Posterior vena cava (tissue), 2 donors: ENCODE measurements at places on chromosomes 2 and 18. TPM values are rescaled to one million over a fixed set of nuclear protein-coding genes. Genes with fewer than 3 reads are reported as not detected.

GRCh38 chr18:62672600-62672999 lies 42.7 kb upstream of the PHLPP1 start:
- DNase-seq, result no peak

DNA sequence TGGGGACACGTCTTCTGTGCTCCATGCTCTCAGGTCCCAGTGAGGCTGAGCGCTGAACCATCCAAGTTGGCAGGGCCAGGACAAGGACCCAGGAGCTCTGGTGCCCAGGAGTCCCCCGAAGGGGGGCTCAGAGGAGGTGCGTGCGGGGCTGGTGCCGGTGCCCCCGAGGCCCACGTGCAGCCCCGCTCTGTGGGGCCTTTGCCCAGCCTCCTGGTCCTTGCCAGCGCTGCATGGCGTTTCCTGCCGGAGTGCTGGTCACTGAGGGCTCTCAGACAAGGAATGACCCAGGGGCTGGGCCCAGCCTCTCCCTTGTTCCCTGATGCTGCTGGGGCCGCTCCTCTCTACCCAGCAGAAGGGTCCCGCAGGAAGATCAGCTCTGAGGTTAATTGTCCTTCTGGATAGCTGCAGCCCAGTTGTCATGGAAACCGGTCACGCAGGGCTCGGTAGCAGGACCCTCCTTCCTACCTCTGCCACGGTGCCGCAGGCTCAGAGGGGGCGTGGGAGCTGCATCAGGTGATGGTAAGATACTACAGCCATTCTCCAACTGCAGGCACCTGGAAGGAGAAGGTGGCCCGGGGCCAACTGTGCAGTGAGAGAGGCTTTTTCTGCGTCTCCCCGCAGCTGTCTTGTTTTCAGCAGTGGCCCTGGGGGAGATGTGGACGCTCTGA lies 64.5 kb downstream of the RRM2 start:
- DNase-seq, result peak; percentile 78

GRCh38 chr2:198390670-198391069 lies 586.3 kb downstream of the PLCL1 start:
- DNase-seq, result no peak

DNA sequence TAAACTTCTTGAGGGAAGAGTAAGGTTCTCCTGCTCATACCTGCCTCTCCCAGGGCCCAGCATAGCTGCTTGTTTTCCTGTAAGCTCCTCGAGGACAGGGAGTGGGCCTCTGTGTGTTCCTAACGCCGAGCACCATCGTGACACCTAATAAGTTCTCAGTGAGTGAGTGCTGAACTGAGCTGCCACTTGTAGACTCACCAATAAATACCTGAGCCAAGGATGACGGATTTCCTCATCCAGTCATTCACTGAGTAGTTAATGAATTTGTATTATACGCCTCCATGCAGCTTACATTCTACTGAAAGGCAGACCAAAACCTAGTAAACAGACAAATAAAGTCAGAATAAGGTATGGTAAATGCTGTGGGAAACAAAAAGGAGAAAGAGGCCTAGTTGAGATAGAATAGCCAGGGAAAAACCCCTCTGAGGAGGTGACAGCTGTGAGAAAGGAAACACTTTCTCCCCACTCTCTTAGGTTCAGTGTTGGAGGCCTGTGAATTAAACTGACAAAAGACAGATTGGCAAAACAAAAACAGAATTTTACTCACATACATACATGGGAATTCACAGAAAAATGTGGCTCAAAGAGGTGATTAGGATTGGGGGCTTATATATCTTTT lies 138.6 kb downstream of the B3GNT2 start:
- no peak for DNase-seq

DNA sequence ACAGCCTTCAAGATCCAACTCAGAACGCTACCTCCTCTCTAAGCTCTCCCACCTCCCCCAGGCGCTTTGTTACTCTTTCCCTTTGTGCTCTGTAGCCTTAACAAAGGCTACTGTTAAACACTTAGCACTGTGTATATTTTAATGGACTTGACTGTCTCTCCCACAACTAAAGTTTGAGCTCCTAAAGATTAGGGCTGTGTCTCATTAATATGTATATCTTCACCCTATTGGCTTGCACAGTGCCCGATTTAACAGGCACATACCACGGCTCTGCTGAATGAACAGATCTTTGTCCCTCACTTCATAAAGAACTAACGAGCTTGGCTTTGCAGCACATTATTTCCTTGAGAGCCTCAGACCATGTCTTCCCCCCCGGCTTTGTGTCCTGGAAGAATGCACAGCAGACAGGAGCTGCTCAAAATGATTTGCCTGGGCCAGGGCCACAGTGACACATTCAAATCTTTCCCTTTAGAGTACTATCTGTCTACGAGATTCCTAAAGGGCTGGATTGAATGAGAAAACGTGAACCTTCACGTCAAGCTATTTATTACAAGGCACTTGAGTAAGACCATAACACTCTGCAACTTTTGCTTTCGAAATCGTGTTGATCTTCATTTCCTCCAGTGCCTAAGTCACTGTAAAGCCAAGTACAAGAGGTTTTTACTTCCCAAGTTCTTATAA lies 22.1 kb downstream of the ABHD3 start:
- DNase-seq, result no peak

- no peak for DNase-seq
These were observed 167.5 kb downstream of the BCL2 start for GRCh38 chr18:63152096-63152495.

- no peak for DNase-seq
These were observed 409.7 kb downstream of the SOCS6 start for GRCh38 chr18:70698574-70698973.

DNA sequence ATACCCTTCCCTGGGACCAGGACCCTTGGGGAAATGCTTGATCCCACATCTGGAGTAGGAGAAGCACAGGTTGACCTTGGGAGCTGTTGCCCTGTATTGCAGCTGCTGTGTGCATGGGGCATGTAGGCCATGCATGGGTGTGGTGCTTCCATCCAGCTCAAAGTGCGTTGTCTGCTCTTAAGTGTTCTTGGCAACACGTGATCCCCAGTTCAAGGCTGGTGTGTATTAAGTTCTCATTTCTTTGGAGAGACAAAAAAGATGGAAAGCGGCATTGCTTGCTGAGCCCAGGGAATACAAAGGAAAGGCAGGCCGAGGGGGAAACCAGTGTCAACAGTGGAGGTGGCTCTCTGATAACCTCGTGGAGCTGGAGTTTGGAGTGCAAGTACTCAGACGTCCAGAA lies 110.7 kb downstream of the RTP5 start:
- DNase-seq, result no peak

DNA sequence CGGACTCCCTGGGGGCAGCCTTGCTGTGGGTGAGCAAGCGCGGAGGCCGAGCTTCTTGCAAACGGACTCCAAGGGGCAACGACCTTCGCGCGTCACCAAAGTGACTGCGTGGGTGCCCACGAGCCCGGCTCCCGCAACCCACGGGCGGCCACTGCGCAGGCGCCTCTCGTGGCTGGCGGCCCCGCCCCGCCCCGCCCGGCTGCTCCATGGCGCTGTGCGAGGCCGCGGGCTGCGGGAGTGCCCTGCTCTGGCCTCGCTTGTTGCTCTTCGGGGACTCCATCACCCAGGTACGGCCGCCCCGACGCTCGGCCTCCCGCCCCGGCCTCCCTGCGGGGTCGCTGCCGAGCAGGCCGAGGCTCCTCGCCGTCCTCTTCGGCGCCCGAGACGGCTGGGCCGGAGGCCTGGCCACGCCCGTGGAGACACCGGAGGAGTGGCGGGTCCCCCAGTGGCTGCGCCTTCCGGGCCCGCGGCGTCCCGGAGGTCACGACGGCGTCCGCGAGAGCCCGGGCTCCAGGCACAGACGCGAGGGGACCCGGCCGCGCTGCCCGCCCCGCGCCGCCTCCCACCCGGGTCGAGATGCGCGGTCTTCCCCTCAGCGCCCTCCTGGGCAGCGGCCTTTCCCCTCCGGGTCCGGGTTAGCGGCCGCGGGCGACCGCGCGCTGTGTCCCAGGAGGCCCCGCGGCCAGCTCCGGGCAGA lies at the start of gene IAH1:
TSS of gene IAH1 (plus strand) at position 191 of the 697 bp plus-strand sequence. CDS start at position 207, 16 bp downstream.
- peak; percentile 89 for DNase-seq

DNA sequence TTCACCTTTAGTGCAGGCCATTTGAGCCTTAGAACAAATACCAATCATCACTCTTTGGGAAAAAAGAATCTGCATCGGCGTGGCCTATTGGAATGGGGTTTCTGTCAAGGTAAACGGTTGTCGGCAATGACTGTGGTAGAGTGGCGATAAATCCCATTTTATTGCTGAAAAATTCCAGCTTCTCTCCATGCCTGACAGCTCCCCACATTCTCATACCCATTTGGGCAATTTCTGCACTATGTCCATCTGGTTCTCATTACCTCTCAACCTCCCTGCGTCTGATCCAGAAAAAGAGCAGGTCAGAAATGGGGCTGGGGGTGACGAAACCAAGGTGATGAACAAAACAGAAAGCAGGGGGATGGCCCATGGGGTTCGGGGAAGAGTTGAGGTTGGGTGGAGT lies 254.0 kb downstream of the MEIS1 start:
- no peak for DNase-seq

- DNase-seq, result peak; percentile 78
These were observed 6.3 kb downstream of the RNPEPL1 start for GRCh38 chr2:240574386-240575100.

DNA sequence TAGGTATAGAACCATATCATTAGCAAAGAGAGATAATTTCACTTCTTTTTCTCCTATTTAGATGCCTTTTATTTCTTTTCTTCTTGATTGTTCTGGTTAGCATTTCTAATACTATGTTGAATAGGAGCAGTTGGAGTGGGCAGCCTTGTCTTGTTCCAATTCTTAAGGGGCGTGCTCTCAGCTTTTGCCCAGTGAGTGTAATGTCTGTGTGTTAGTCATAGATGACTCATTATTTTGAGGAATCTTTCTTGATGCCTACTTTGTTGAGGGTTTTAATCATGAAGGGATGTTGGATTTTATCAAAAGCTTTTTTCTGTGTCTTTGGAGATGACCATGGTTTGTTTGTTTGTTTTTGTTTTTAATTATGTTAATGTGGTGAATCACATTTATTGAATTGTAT lies 1453.1 kb upstream of the SLC39A10 start:
- no peak for DNase-seq

DNA sequence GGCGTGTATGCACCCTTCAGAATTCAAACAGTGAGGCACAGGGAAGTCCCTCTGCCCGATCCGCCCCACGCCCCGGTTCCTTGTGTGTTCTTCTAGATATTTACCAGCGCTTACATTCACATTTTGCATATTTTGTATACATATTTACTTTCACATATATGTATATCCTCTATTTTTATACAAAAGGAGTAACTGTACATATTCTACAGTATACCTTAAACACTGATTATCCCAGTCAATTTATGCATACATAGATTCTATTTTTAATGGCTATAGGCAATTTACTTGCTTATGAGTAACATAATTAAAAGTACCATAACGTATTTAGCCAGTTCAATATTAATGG lies 307 bp upstream of the DUSP11 start:
- DNase-seq, result no peak

The PARD6G gene
- 6.7 TPM for total RNA-seq

The ERCC3 gene
- total RNA-seq, result 28.2 TPM

The GPAT2 gene
- 10.0 TPM for total RNA-seq

The SH3RF3 gene
- 10.1 TPM for total RNA-seq

The HOXD10 gene
- total RNA-seq, result 10.1 TPM

The ZAP70 gene
- 2.4 TPM for total RNA-seq

The ONECUT2 gene
- total RNA-seq, result 0.05 TPM

The SERPINB12 gene
- not detected for total RNA-seq
